ENCODE measurements at places on chromosomes 5 and 9.

DNA sequence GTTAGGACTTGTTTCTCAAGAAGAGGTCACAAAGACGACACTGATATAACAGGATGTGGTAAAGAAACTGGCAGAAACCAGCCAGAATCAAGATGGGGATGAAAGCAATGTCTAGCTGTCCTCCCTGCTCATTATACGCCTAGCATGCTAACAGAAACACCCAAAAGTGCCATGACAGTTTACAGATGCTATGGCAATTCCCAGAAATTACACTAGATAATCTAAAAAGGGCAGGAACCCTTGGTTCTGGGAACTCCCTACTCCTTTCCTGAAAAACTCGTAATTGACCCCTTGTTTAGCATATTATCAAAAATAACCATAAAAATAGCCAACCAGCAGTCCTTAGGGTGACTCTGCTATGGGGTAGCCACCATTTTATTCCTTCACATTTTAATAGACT lies 10.9 kb upstream of the MRPS30 start:
- DNase-seq: no peak

- DNase-seq: no peak
Observed at GRCh38 chr5:1998348-1998669, 115.6 kb upstream of the IRX4 start.

DNA sequence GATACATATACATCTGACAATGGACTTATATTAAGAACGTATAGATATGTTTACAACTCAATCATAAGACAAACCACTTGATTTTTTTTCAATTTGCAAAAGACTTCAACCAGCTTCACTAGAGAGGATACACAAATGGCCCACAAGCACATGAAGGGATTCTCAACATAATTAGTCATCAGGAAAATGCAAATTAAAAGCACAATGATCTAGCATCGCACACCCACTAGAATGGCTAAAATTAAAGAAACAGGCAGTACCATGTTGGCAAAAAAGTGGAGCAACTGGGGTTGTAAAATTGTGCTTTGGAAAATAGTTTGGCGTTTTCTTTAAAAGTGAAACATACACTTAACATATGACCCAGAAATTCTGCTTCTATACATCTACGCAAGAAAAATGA lies 80.0 kb upstream of the TRIO start:
- no peak for DNase-seq

- no peak for DNase-seq
Observed at GRCh38 chr5:145680169-145680568, 155.0 kb downstream of the PRELID2 start.

GRCh38 chr5:59206132-59206581 lies 623.3 kb downstream of the RAB3C start:
- peak; percentile 35 for DNase-seq

DNA sequence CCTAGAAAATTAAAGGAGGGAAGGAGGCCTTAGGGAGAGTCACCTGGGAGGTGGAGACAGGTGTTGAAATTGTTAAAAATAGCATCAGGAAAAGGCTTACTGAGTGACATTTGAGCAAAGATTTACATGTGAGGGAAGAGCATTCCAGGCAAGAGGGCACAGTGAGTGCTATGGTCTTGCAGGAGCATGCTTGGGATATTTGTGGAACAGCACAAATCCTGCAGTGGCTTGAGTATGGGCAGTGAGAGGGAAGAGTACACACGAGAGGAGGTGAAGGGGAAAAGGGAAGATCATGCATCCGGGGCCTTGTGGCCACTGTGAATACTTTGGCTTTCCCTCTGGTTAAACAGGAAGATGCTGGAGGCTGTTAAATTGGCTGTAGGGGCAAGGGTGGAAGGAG lies 36.6 kb downstream of the ACER2 start:
- DNase-seq: no peak

GRCh38 chr5:145479271-145479670 lies 355.9 kb downstream of the PRELID2 start:
- DNase-seq: no peak

DNA sequence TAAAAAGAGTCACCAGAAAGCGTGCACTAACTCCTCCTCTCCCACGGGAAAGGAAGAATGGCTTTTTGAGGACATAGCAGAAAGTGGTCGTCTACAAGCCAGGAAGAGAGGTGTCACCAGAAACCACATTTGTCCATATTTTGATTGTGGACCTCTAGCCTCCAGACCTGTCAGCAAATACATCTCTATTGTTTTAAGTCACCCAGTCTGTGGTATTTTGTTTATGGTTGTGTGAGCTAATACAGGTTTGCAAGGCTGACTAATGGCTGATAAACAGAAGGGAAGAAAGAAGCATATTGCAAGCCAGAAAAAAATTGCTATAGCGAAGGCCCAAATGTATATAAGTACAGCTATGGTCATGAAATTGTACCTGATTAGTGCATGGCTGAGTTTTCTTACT lies 21.4 kb downstream of the WDR70 start:
- DNase-seq: no peak

GRCh38 chr5:72622170-72622760 lies 115.1 kb upstream of the ZNF366 start:
- DNase-seq: no peak

DNA sequence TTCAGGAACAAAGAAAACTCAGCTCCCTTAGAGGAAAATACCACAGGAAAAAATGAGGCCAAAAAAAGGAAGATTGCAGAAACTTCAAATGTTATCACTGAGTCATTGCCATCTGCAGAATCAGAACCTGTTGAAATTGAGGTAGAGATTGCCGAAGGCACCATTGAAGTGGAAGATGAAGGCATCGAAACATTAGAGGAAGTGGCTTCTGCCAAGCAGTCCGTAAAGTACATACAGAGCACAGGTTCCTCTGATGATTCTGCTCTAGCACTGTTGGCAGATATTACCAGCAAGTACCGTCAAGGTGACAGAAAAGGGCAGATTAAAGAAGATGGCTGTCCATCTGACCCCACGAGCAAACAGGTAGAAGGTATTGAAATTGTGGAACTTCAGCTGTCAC lies 30.8 kb upstream of the NIM1K start:
- no peak for DNase-seq

DNA sequence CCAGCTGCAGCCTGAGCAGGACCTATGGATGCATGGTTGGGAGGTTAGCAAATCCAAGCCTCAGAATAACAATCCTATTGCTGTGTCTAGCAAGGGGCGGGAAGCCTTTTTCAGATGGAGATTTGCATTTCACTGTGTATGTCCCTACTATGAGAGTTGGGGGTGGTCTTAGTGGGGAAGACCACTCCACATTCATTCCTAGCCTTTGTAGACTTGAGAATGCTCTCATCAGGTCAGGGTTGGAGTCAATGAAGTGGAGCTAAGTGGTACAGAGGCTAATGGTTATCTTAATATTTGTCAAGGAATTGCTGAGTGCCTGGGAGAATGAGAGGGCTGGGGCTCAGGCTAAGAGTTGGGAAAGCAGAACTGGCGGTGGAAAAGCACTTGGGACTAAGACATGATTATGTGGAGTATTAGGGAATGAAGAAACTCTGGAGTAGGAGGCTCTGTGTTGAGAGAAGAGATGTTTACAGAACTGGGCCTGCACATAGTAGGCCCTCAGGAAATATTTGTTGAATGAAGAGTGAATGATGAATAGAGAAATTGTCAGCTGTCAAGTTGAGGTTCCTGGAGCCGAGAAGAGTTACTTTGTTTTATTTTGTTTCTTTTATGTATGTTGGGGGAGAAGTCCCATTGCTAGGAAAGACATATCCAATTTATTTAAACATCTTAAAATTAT lies 175.5 kb upstream of the SPRY4 start:
- no peak for DNase-seq

DNA sequence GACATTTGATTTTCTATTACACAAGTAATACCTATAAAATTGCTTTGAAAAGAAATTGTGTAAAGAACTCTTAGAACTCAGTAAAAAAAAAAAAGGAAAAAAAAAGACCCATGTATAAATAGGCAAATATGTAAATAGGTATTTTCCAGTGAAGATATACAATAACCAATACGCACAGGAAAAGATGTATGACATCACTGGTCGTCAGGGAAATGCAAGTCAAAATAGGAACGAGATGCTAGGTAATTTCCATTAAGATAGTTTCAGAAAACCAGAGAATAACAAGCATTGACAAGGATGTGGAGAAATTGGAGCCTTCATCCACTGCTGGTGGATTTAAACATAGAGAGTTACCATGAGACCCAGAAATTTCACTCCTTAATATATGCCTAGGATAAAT lies 708.8 kb downstream of the MTRR start:
- no peak for DNase-seq
